Naive thymus-derived CD8-positive, alpha-beta T cell (primary cell): ENCODE measurements at places on chromosomes 13 and 19.
A peak's percentile ranks its signal among the peaks of the same experiment; 100 is the strongest.

- no peak overlapping the region for H3K27ac ChIP-seq
- H3K27me3 ChIP-seq, result peaks cover 4% of the 10 kb centered on the region
- no peaks in the 10 kb centered on the region for H3K36me3 ChIP-seq
- no peak for DNase-seq
- H3K4me1 ChIP-seq, result no peaks in the 10 kb centered on the region
Observed at GRCh38 chr13:91105270-91105669, 242.2 kb upstream of the MIR17HG start.

DNA sequence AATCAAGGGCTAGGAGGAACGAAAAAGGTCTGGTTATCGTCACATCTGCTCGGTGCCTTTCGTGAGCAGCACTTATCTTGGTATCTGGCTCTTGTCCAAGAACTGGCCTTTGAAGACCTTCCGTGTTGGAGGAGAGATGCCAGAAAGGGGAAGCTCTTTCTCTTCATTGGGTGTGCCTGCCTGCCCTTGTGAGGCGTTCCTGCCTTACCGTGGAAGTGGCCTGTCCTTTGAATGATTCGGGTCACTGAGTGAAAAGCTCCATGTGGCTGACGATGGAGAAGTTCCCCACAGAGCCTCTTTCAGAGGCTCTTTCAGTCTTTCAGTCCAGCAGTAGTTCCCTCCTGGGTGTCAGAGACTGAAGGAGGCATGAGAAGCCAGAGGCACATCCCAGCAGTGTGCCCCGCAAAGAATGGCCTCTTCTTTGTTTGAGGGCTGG is 121.5 kb upstream of the SLC10A2 start:
- no peaks in the 10 kb centered on the region for H3K36me3 ChIP-seq
- no peaks in the 10 kb centered on the region for H3K4me1 ChIP-seq
- peaks cover 4% of the 10 kb centered on the region for H3K27me3 ChIP-seq
- no peak overlapping the region for H3K27ac ChIP-seq

DNA sequence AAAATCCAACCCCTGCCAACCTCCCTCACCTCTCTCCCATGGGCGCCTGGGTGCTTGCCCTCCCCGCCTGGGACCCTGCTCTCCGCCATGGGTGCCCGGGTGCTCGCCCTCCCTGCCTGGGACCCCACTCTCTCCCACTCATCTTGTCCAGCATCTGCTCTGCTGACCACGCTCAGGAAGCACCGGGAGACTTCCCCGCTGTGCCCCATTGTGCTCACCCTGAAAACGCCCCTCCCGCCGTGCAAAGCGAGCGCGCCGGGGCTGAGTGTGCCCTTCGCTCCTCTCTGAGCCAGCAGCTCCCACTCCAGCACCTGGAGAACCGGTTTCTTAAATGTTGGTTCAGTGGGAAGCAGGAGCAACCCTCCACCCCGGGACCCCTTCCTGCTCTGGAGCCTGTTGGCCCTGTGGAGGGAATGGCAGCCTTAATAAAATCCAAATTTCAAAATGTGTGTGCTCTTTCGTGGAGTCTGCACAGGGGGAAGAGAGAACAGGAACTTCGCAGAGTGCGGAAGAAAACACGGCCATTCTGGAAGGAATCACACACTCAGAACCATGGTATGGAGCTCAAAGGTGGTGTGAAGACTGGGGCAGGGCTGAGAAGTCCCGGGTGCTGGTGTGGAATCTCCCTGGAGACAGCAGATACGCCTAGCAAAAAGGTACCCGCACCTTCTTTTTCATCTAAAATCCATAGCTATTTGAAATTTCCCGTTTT is 23.1 kb upstream of the CDC16 start:
- peak overlapping the region; percentile 43 for H3K27ac ChIP-seq
- H3K27me3 ChIP-seq, result no peaks in the 10 kb centered on the region
- H3K4me3 ChIP-seq, result no peak overlapping the region
- H3K4me1 ChIP-seq, result peaks cover 27% of the 10 kb centered on the region
- H3K36me3 ChIP-seq, result no peaks in the 10 kb centered on the region

DNA sequence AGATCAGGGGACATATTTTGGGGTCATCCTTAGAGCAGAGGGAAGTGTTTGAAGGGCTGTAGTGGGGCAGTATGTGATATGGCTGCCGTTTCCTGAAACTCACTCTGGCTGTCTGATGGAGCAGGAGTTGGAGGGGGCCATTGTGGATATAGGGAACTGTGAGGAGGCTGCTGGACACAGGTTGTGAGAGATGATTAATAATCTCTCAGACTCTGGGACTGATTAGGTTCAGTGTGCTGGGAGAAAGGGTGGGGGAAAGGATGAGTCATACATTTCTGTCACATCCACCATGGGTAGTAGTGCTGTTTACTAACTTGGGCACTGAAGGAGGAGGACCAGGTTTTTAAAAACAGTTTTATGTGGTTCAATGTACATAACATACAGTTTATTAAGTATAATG is 4.8 kb downstream of the B3GLCT start:
- peaks cover 12% of the 10 kb centered on the region for H3K4me1 ChIP-seq
- H3K27ac ChIP-seq, result no peak overlapping the region
- H3K4me3 ChIP-seq, result no peak overlapping the region
- no peak for DNase-seq

GRCh38 chr13:71721104-71721503 is 145.9 kb downstream of the DACH1 start:
- DNase-seq, result no peak

- no peak for DNase-seq
- H3K4me1 ChIP-seq, result peaks cover 65% of the 10 kb centered on the region
- no peak overlapping the region for H3K27ac ChIP-seq
- H3K4me3 ChIP-seq, result no peak overlapping the region
- peaks cover 2% of the 10 kb centered on the region for H3K36me3 ChIP-seq
Observed at GRCh38 chr13:109761695-109762094, 24.7 kb downstream of the IRS2 start.

DNA sequence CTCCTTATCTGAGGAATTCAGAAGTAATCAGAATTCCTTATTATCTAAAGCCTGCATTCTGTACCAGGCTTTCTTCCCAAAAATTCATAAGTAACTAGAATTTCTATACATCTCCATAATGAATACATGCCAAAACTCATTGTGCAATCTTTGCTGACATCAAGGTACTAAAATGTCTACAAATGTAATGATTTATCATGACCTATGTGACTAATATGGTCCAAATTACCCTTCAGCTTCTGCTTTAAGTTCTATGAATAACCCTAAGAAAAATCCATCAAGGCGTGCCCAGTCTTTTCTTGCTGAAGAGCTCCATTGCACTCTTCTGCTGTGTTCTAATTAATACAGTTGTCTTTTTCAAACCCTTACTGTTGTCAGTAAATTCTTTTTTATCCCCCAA is 58.5 kb upstream of the SLITRK1 start:
- H3K36me3 ChIP-seq, result no peaks in the 10 kb centered on the region
- no peak overlapping the region for H3K27ac ChIP-seq
- no peaks in the 10 kb centered on the region for H3K4me1 ChIP-seq
- DNase-seq, result no peak

GRCh38 chr19:6396305-6396704 is 3.3 kb upstream of the GTF2F1 start:
- H3K27me3 ChIP-seq, result no peaks in the 10 kb centered on the region
- DNase-seq, result no peak
- no peak overlapping the region for H3K4me3 ChIP-seq
- H3K4me1 ChIP-seq, result peaks cover 24% of the 10 kb centered on the region

- H3K27ac ChIP-seq, result no peak overlapping the region
- DNase-seq, result no peak
- H3K4me1 ChIP-seq, result peaks cover 5% of the 10 kb centered on the region
- H3K36me3 ChIP-seq, result peaks cover 3% of the 10 kb centered on the region
- H3K27me3 ChIP-seq, result no peaks in the 10 kb centered on the region
Observed at GRCh38 chr19:46862974-46863632, 2.3 kb downstream of the ARHGAP35 start.

GRCh38 chr19:1580382-1580781 is 12.3 kb upstream of the MEX3D start:
- H3K27ac ChIP-seq, result no peak overlapping the region
- H3K4me1 ChIP-seq, result no peaks in the 10 kb centered on the region
- peaks cover 3% of the 10 kb centered on the region for H3K36me3 ChIP-seq
- H3K4me3 ChIP-seq, result no peak overlapping the region
- DNase-seq, result no peak

DNA sequence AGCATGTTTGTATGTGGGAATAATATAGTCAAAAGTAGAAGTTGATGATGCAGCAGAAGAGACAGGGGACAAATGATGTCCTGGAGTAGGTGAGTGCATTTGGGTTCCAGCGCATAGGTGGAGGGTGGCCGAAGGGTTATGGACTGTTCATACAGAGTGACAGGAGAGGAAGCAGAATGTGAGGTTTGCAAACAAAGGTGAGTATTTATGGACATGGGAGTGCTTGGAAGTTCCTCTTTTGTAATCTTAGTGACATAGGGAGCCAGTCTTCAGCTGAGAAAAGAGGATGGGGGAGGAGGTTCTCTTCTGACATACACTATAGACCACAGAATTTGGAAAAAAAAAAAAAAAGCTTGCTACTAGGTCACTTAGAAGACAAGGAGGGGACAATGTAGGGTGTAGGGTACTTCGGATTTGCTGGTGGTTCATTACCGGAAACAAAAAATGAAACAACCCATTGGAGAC is 331.6 kb downstream of the DLEU7 start:
- H3K27me3 ChIP-seq, result no peaks in the 10 kb centered on the region
- no peaks in the 10 kb centered on the region for H3K36me3 ChIP-seq
- H3K27ac ChIP-seq, result no peak overlapping the region
- H3K4me3 ChIP-seq, result no peak overlapping the region

DNA sequence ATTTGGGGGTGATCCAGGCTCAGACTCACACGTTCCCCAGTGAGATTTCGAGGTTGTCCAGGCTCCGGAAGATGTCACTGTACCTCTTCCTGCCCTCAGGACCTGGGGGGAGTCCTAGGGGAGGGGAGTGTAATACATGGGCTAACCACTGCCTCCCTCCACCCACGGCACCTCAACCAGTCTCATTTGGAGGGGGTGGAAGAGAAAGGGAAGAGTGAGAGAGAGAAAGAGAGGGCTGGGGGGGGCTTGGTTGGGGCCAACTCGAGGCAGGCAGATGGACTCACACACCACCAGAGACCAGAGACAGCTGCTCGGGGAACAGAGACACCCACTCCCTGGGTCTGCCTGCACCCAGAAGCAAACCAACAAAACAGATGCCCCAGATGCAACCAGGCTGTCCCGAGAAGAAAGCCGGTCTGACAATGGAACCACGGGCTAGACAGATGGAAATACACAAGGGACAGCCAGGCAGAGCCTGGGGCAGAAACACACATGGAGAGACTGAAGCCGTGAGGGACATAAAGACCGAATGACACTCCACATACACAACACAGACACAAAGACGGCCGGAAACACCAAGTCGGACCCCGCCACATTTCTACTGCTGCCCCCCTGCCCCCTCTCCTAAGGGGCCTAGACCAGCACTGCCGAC is 825 bp downstream of the GMIP start:
- no peak for DNase-seq
- no peaks in the 10 kb centered on the region for H3K27me3 ChIP-seq
- H3K27ac ChIP-seq, result peak overlapping the region; percentile 98
- peak overlapping the region; percentile 97 for H3K4me3 ChIP-seq
- H3K36me3 ChIP-seq, result peaks cover 7% of the 10 kb centered on the region

DNA sequence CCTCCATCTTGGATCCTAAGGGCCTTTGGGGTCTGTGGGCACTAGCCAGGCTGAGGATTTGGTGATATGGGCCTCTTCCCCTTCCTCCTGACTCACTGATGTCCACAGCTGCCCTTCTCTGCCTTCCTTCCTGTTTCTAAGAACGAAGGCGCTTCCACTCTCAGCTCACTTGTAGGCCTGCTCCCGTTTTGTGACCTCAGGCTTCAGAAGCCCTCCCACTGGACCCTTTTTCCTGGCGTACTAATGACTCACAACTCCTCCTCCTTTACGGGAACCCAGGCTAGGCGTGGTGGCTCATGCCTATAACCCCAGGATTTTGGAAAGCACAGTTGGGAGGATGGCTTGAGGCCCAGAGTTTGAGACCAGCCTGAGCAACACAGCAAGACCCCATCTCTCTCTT is 55.6 kb downstream of the TMED1 start:
- H3K27me3 ChIP-seq, result no peaks in the 10 kb centered on the region
- no peak overlapping the region for H3K27ac ChIP-seq
- no peak for DNase-seq
- peaks cover 5% of the 10 kb centered on the region for H3K4me1 ChIP-seq
- H3K4me3 ChIP-seq, result no peak overlapping the region

DNA sequence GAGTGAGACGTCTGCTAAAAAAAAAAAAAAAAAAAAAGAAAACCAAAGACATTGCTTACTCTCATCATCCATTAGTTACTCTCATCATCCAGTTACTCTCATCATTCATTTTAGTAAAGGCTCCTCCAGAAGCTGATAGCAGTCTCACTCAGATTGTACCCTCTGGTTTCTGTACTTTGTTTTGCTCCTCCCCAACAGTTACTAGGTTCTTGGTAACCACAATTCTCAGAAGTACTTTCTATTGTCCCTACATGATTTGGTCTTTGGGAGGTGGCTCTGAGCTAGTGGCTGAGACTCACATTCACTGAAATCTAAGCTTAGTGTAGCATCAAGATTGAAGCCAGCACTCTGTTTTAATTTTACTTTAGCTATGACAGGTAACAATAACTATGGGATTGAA is 14.3 kb downstream of the ERICH4 start:
- H3K36me3 ChIP-seq, result no peaks in the 10 kb centered on the region
- peak overlapping the region; percentile 5 for H3K4me3 ChIP-seq
- H3K27me3 ChIP-seq, result peaks cover 3% of the 10 kb centered on the region

DNA sequence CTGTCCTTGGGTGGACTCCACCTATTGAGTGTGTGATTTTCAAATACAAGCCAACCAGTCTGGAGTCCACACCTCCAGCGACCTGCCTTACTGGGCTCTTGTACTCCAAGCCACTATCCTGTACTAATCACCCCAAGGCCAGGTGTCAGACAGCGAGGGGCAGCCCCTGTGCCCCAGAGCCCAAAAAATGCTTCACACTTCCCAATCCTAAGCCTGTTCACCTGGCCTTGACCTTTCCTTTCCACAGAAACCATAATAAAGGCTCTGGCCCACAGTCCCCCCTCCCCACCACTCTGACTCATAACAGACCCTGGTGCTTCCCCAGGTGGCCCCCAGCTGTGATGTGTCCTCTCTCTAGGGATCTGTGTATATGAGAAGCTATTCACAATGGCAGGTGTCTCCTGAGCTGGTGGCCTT is 3.9 kb downstream of the CD209 start:
- no peak overlapping the region for H3K4me3 ChIP-seq
- H3K27ac ChIP-seq, result no peak overlapping the region
- peaks cover 27% of the 10 kb centered on the region for H3K4me1 ChIP-seq
- no peak for DNase-seq

- peaks cover 1% of the 10 kb centered on the region for H3K4me1 ChIP-seq
- peaks cover 2% of the 10 kb centered on the region for H3K36me3 ChIP-seq
- H3K27me3 ChIP-seq, result no peaks in the 10 kb centered on the region
Observed at GRCh38 chr19:30017172-30017571, 75.1 kb downstream of the URI1 start.

GRCh38 chr19:45161738-45162607 is 1.2 kb upstream of the NKPD1 start:
- no peak overlapping the region for H3K4me3 ChIP-seq
- no peak for DNase-seq
- H3K36me3 ChIP-seq, result peaks cover 2% of the 10 kb centered on the region

- no peak for DNase-seq
- H3K4me1 ChIP-seq, result peaks cover 2% of the 10 kb centered on the region
- no peak overlapping the region for H3K4me3 ChIP-seq
- no peaks in the 10 kb centered on the region for H3K36me3 ChIP-seq
- no peak overlapping the region for H3K27ac ChIP-seq
Observed at GRCh38 chr13:110114316-110114715, 192.6 kb downstream of the COL4A1 start.
